CD4-positive, alpha-beta T cell (primary cell): ENCODE measurements at places on chromosomes 3 and 15.

DNA sequence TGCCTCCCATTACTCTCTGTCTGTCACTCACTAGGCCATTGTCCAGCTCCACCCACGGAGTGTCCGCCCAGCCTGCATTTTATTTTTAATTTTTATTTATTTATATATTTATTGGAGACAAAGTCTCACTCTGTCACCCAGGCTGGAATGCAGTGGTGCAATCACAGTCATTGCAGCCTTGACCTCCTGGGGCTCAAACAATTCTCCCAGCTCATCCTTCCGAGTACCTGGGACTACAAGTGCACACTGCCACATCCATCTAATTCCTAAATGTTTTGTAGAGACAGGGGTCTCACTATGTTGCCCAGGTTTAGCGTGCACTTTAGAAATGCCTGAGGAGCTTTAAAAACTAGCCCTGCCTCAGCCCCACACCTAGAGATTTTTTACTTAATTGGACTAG, 141.5 kb downstream of the LIPC start:
- DNase-seq = no peak

DNA sequence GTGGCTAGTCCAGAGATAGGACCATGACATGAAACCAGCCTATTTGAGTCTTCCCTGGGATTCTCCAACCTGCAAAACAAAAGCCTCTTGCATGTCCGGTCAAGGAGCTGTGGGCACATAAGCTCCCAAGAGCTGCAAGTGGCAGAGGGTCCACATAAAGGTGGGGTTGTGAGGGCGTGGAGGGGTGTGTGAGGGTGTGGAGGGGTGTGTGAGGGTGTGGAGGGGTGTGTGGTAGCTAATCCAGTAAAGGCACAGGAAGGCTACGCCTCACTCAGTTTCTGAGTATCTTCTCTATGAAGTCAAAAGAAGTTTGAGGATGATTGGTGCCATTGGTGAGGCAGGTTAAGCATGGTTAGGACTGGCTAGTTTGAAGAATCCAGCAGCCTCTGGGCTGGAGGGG, 259.4 kb upstream of the NSMCE3 start:
- DNase-seq = no peak

DNA sequence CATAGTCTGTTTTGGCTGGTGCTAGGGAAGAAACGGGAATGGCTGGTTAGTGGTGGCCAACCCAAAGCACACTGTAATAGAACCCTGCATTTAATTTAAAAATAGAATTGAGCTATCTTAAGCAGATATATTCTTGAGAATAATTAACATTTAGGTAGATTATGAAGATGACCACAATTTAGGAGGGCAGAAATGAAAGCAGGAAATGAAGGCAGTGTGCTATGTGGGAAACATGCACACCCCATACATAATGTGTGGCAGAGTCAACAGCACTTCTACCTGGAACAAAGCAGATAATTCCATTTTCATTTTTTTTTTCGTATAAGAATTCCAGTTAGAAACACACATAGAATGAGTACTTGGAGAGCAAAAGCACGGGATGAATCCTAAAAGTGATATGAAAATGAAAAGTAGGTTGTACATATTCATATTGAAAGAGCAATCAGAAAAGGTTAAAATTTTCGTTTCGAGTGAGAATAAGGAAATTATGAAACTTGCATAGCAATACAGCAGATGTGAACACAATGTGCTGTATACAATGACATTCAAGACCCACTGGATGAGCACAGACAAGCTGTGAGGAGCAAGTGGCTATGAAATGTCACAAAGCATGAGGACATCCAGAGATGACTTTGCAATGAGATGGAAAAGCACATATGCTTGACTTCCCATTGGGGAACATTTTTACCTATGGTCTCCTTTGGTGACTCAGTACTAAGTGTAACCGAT, 102.6 kb downstream of the TFG start:
- no peak for DNase-seq

DNA sequence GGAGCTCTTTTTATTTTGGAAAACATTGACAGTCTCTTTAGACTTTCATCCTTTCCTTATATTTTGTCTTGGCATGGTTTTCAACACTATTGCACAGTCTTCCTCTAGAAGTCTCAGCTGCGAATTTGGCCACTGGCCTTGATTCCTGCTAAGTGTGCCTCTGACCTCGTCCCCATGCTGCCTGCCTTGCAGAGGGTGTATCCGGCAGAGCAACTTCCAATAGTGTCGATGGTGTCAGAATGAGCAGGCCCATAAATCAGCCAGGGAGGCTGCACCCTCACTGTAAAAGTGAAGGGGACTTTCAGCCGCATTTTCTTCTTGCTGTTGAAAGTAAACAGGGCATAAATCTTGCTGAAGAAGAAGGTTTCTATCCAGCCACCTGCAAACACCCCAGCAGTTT, 336.7 kb upstream of the TRIM42 start:
- no peak for DNase-seq

DNA sequence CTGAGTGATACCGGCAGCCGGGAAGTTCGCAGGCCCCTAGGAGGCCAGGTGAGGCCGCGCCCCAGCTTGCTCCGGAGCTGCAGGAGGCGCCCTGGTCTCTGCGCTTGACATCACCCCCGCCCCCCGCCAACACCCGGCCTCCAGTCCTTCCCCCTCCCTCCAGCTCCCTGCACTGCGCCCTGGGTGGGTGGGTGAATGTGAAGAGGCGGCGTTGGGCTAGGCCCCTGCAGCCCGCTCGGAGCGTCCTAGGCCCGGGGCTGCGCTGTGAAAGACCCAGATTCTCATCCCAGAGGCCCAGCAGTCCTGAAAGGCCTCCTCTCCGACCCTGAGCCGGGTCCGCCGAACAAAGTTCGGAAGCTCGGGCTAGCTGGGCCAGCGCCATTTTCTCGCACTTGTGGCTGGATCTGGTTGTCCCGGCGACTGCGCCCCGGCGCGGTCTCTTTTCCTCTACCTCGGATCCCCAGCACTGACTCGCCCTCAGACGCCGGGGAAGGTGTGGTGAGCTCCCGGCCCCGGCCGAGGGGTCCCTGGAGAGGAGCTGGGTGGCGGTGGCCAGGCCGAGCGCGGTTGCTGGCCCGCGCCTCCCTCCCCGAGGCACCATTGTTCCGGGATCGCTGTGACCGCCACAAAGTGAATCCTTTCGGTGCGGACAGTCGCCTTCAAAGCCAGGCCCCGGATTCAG, 12.9 kb downstream of the ZIC4 start:
- DNase-seq = no peak

- peak; percentile 50 for DNase-seq
Observed at GRCh38 chr3:9727041-9727595, 4.4 kb upstream of the BRPF1 start.
